ENCODE measurements at places on chromosomes 5 and 9. TPM values are rescaled to one million over a fixed set of nuclear protein-coding genes. Genes with fewer than 3 reads are reported as not detected.

The PTGES2 gene
- total RNA-seq, result 157 TPM

The GRIA1 gene
- total RNA-seq, result 0.15 TPM

The JAKMIP2 gene
- total RNA-seq, result 0.50 TPM

The ENTREP1 gene
- total RNA-seq, result 21.3 TPM

The TNC gene
- 2.5 TPM for total RNA-seq

The FRMPD1 gene
- 1.8 TPM for total RNA-seq

The PCDHB12 gene
- 1.3 TPM for total RNA-seq

- DNase-seq, result peak; percentile 77
Measured at GRCh38 chr5:10307206-10308148, at the start of gene CMBL. CMBL (minus strand) TSS chr5:10307902; CDS start chr5:10290762, 17,140 bp downstream.

DNA sequence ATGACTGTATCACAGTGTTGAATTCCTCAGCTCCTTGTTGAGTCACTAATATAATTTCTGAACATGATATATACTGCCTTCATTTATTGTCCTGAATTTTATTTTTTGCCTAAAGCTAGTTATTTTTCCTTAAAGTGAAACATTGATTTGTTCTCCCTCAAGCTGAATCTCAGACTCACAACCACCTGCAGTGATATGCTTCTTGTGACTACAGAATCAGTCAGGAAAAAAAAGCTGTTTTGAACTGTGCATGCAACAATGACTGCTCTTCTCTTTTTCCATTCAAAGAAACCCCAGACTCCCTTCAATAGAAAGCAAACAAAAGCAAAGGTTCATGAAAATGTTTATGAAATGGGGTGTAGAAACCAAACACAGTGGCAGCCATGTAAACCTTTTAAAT lies 470.2 kb upstream of the CHD1 start:
- no peak for DNase-seq

GRCh38 chr9:94881940-94882339 lies 155.4 kb downstream of the AOPEP start:
- no peak for DNase-seq

GRCh38 chr5:151284392-151284967 lies 19.1 kb downstream of the SLC36A3 start:
- DNase-seq, result no peak

DNA sequence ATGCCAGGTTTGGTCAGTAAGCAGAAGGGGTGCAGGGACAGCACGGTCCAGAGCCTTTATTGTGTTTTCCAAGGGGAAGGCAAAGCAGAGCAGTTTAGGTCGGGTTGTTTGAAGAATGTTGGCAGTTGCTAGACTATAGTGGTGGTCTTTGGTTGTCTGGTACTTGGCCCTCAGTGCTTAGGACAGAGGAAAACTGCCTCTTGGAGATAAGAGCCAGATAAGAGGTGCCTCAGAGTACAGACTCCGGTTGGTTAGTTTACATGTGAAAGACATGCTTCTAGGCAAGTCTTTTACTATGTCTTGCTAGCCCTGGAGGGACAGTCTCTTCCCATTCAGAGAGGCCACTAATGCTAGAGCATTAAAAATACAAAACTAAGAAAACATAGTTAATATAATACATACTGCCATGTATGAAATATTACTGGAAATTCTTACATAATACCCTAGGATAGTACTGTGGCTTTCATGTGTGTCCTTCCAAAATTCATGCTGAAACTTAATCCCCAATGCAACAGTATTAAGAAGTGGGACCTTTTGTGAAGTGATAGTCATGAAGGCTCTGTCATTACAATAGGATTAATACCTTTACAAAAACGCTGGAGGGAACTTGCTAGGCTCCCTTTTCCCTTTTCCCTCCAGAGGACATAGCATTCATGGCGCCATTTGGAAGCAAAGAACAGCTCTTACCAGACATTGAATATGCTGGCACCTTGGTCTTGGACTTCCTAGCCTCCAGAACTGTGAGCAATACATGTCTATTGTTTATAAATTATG lies 280.4 kb downstream of the TMEM167A start:
- DNase-seq, result no peak

DNA sequence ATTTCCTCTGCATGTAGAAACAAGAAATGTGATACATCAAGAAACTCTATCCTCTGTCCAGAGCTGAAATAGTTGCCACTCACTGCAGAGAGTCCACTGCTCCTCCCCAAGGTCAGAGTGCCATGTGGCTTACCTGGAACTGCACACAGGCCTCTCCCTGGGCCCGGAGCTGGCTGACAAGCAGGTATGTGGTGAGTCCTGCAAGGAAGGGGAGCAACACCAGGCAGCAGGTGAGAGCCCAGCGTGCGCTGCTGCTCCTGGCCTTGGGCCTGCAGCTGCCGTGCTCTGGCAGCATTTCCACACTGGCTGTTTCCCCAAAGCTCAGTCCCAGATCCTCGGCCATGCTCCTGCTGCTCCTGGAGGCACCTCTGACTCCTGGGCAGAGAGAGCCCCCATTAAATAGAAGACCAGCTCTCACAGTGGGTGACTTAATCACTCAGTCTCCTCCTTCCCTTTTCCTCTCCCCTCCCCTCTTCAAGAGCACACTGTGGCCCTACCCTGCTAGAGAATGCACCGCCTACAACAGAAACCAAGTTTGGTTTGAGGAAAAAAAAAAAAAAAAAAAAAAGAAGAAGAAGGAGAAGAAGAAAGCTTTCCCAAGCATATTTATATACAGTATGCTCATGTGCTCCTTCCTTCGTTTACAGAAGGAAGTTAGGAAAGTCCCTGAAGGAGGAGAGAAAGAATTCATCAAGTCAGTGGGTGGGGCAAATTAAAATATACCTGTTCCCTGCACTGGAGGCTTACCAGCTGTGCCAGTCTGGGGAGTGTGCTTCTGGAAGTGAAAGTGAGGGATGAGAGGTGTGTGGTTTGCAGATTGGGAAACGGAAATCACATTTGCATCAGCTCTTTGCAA lies at the start of gene TNFSF15:
Gene TNFSF15 (minus strand): TSS at position 370 of the 856 bp plus-strand sequence. CDS start 27 bp downstream, at position 343.
- peak; percentile 28 for DNase-seq

DNA sequence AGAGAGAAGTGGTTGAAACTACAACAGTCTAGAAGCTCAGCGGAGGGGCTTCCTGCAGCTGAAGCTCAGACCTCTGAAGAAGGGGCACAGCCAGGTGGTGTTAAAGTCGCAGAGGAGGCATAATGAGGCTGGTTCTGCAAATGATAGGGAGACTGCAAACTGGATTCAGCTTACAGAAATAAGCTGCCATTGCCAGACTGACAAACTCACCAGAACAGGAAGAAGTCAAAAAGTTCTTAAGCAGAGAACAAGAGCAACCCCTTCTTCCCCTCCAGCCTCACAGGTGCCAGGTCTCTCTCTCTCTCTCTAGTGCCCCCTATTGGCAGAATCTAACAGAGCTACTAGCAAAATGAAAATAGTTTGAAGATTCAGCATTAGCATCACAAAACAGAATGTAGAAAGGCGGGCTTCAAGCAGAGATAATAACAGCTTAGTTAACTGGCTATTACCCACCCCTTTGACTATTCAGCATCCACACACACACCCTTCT lies 76.7 kb downstream of the GRAMD2B start:
- no peak for DNase-seq

GRCh38 chr5:152405145-152405544 lies at the start of gene NMUR2:
NMUR2 (minus strand) TSS chr5:152405279; CDS start chr5:152405113, 166 bp downstream.
- no peak for DNase-seq

DNA sequence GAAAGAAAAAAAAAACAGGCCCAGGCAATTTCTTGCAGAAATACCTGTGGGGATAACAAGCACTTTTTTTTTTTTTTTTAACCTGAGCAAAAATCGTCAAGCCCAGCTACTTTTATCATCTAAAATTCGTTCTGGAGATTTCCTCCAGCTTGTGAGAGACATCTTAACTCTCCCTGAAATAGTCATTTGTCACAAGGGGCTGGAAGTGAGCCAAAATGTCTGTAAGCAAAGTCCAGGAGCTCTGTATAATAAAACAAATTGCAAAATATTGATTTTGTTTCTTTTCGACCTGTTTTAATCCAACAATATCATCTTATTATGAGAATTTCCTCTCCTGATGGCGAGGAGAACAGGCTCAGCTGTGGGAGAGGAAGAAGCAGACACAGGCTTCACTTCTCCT lies 168.4 kb downstream of the TTLL11 start:
- DNase-seq, result no peak

- DNase-seq, result no peak
Measured at GRCh38 chr5:10421896-10422691, 19.6 kb upstream of the ROPN1L start.

DNA sequence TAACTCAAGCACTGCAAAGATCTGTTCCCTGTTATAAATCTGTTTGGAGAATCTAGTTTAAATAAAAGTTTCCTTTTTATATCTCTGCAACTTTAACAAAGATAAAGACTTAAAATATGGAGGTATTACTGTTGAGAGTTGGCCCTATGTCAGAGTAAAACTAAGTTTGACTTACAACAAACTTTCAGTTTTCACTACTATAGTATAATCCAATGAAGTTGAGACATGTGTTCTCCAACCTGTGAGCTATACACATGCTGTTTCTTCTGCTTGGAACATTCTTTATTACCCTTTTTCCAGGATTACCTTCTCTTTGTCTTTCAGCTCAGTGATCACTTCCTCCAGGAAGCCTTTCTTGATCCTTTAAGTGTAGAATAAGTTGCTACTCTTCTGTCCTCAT lies 1109.3 kb downstream of the MAT2B start:
- DNase-seq, result no peak

GRCh38 chr5:151093476-151093889 lies 12.6 kb upstream of the TNIP1 start:
- no peak for DNase-seq

DNA sequence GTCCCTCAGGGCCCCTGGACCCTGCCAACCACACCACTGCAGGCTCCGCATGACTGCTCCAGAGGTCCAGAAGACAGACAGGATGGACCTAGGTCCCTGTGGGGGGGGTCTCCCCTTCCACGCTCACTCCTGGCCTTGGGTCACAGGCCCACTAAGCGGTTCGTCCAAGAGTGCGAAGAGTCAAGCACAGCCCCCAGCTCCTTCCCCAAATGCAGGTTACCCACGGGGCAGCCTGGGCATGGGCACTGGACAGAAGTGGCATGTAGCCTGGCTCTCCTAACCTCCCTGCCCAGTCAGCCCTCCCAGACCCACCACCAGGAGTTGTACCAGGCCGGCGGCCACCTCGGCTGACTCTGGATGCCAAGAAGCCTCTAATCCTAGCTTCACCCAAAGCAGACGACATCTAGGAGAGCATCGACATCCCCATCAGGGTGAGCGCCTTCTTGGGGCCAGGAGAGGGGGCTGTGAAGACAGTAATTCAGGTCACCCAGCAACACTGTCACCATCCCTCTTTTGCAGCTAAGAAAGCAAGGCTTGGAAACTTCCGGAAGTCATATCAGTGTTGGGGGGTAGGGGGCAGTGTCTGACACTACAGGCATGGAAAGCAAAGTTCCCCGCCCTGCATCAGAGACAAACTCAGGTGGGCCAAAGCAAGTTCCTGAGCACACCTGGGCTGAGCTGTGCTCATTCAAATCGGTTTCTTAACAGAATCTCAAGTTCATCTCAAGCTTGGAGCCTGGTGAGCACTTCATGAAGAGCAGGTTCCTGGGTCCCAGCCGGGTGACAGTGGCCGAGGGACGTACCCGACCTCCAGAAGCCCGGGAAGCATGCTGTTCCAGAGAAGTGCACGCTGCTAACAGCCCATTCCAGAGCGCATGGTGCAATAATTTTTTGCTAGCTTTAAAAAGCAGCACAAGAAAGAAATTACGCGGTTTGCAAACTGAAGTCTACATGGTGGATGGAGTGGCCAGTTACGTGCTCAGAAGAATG lies 68.7 kb downstream of the SEMA4D start:
- DNase-seq, result no peak

DNA sequence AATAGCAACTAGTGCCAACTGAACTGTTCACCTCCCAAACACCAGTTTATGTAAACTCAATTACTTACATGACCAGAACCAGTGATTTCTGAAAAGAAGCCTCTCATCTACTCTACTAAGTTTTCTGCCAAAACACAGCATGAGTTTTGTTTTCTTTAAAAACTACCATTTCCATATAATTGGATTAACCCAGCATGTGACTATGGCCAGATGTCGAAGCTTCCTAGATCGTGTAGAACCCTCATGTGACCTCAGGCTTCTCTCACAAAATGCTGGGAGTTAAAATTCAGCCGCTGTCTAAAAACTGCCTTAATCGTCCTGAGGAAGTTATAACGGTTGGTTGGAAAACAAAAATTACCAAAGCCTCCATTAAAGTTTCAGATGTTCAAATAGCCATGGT lies 303.5 kb downstream of the IRX1 start:
- DNase-seq, result no peak

GRCh38 chr5:80654054-80654390 lies 430 bp upstream of the MSH3 start:
- DNase-seq, result peak; percentile 31

- DNase-seq, result no peak
Measured at GRCh38 chr5:178284996-178285395, 52.4 kb upstream of the PHYKPL start.

DNA sequence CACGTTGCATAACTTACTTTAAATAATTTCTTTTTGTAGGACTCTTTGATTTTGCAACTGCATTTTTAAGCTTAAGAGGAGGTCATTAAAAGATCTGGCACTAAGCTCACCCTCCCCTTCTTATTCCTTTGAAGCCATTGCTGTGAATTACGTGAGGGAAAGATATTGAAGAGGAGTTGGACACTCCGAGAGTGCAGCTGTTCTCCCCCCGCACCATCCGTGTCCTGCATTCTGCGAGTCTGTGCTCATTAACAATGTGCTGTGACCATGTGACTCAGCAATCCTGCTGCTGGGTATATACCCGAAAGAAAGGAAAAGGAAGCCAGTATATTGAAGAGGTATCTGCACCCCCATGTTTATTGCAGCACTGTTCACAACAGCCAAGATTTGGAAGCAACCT lies 40.0 kb downstream of the NXNL2 start:
- no peak for DNase-seq

- DNase-seq, result no peak
Measured at GRCh38 chr9:114538241-114538640, 33.0 kb upstream of the WHRN start.

- no peak for DNase-seq
Measured at GRCh38 chr5:179870952-179871351, 12.3 kb upstream of the MRNIP start.

DNA sequence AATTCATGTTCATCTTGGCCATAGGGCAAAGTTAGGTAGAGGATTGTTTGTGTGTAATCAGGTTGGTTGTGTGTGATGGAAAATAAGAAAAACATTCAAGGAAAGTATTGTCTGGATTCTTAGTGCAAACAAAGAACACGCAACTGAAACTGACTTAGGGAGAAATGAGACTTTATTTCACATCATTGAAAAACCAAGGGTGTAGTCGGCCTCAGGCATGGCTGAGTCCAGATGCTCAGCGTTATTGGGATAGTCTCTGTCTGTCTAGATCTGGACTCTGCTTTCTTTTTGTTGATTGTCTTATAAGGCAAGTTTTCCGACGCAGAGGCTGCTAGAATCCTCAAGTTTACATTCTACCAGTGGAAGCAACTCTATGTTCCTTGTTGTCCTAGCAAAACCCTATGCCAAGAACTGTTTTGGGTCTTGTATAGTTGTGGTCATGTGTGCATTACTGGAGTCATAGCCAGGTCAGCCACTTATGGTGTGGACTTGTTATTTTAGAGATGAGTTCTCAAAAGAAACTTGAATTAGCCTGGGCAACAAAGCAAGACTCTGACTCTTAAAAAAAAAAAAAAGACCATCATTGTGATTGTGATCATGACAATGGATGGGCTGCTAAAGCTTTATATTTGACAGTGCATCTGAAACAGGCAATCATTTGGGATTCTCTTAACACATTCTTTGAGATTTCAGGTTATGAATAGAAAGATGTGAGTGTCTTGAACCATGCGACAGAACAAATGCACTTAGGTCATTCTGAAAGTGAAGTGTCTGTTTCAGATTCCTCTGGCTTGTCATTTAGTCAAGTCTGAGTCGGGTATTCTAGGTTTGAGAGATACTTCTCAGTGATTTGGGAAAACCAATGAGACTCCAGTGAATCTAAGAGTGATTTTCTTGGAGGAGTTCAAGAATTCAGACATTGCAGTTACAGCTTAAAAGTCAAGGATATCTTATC lies 82.6 kb downstream of the DOCK2 start:
- DNase-seq, result no peak
